ENCODE measurements at places on chromosomes 1 and 21.
A peak's percentile ranks its signal among the peaks of the same experiment; 100 is the strongest.

GRCh38 chr1:223161321-223161720 is 18.3 kb upstream of the TLR5 start:
- no peak for DNase-seq

DNA sequence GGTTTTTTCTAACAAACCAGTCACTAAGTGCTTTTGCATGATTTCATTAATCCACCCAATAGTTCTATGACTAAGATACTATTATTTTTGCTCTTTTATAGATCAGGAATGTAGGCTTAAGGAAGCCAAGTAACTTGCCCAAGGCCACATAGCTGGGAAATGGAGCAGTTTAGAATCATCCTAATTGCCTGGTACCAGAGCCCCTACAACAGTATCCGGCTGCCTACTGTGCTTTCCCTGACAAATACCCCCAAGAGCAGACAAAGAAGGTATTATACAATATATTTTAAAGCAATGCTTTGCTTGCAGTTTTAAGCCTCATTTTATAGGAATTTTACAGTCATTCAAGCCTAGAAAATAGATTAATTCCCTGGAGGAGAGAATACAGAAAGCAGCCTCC is 45.5 kb upstream of the RASAL2 start:
- DNase-seq = no peak

- DNase-seq = no peak
Observed at GRCh38 chr1:3584915-3585314, 26.4 kb downstream of the MEGF6 start.

DNA sequence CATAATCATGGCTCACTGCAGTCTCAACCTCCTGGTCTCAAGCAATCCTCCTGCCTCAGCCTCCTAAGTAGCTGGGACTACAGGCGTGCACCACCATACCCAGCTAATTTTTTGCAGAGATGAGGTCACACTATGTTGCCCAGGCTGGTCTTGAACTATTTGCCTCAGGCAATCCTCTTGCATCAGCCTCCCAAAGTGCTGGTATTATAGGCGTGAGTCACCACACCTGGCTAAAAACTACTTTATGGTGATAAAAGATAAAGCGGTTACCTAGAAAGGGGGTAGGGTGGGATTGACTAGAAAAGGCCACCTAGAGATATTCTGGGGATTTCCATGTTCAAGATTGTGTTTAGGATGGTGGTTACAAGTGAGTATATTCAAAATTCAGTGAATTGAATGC is 5.0 kb downstream of the TSTD1 start:
- DNase-seq = no peak

- no peak for DNase-seq
Observed at GRCh38 chr1:31672986-31673385, 28.3 kb upstream of the PEF1 start.

DNA sequence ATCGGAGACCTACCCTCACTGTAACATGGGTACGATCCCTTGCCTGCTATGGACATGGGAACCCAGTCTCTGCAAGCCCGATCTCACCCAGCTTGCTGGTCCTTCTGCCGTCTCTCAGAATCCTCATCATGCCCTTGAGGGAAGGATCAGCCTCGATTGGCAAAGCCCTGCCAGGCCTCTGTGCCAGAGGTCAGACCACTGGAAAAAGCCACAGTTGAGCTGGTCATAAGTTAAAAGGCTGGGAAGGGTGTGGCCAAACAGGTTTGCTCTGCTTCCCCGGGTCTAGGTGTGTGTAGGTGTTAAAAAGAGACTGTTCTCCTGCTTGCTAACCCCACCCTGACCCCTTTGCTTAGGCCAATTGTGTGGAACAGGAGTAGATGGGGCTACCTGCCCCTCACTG is 19.5 kb upstream of the PADI3 start:
- no peak for DNase-seq

DNA sequence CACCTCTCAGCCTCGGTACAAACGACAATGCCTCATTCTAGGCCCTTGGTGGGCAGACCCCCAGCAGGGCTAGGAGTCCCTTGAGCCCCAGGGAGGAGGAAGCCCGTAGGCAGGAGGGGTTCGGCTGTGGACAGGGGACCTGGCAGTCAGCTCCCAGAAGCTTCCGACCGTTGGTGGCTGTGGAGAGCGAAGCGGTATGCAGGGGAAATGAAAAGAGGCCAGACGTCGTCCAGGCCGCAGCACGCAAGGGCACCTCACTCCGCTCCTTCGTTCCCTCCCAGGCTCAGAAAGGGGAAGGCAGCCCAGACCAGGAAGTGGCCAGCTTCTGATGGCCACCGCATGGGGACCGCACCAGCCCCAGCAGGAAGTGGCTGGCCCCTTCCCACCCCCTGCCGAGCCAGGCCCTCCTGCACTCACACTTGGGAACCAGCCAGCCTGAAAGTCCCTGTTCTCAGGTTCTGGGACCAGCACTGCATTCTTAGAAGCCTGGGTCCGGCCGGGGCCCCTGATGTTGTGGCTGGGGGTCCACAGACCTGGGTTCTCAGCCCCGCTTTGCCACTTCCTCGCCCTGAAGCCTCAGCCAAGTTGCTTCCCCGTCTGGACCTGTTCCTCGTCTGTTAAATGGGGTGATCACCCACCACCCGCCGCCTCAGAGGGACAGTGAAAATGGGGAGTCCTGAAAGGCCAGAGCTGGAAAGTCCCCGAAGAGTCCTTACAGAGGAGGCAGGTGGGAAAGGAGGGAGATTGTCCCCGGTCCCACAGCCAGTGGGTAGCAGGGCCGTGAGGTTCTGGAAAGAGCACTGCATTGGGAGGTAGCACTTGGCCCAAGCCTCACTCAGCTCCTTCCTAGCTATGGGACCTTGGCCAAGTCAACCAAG is 104.0 kb upstream of the RUNX3 start:
- DNase-seq = peak; percentile 64

- no peak for DNase-seq
Observed at GRCh38 chr1:200899015-200899386, 4.3 kb downstream of the INAVA start.

GRCh38 chr21:31098576-31099005 is 60.3 kb upstream of the KRTAP19-8 start:
- peak; percentile 80 for DNase-seq

DNA sequence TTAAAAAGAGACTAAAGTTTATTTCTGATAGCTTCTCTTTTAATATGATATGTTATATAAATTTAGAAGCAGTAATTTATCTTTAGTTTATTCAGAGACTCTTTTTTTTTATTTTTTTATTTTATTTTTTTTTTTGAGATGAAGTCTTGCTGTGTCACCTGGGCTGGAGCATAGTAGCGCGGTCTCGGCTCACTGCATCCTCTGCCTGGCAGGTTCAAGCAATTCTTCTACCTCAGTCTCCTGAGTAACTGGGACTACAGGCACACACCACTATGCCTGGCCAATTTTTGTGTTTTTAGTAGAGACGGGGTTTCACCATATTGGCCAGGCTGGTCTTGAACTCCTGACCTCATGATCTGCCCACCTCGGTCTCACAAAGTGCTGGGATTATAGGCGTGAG is 89.6 kb downstream of the DISP1 start:
- no peak for DNase-seq

- no peak for DNase-seq
Observed at GRCh38 chr1:115156826-115157468, 67.6 kb upstream of the TSPAN2 start.

DNA sequence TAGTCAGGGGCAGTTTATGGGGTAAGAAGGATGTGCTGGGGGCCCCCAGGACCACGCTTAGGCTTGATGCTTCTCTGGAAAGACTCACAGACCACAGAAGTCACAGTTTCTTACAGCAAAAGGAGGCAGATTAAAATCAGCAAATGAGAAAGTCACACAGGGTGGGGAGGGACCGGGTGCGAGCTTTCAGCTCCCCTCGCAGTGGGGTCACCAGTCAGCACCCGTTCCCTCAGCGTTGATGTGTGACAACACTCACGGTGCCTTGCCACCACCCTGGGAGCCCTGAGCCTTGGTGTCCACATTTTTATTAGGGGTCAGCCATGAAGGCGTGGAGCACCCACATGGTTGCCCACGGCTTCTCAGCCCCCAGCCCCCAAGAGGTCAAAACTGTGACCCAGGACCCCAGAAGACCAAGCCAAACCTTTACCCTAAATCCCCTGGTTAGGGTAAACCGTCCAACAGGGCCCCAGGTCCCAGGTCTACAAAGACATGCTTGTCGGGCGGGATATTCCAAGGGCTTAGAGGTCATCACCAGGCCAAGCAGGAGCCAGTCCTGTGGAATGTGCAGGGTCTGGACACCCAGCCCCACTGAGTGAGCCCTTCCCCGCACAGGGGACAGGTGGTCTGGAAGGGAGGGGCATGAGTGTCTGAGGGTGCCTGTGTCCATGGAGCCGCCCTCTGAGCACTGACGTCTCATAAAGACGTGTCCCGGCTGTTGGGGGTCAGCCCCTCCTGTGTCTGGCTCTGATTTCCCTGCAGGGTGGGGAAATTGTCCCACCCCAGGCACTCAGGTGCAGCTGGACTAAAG is 64.5 kb upstream of the ABCG1 start:
- DNase-seq = no peak

- DNase-seq = no peak
Observed at GRCh38 chr1:24871306-24871901, 58.7 kb downstream of the RUNX3 start.

GRCh38 chr1:89884718-89885596 is 64.1 kb downstream of the LRRC8D start:
- DNase-seq = no peak

- DNase-seq = no peak
Observed at GRCh38 chr1:86430376-86430775, 6.4 kb downstream of the CLCA2 start.

DNA sequence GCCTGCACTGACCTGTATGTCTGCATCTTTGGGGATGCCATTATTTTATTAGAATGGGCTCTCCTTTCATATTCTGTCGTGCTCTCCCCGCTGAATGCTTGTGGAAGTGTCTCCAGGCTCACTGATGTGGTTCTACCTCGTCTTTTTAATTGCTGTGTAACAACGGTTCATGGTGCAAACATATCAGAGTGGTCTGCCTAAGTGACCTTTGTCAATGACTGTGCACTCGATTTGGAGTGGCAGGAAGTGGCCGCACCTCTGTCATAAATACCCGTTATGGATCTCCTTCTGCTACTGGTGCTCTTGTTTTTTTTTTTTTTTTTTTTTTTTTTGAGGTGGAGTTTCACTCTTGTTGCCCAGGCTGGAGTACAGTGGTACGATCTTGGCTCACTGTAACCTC is 38.3 kb downstream of the SPSB1 start:
- no peak for DNase-seq

- DNase-seq = peak; percentile 66
Observed at GRCh38 chr1:46179138-46180081, 3.1 kb upstream of the P3R3URF start.

- no peak for DNase-seq
Observed at GRCh38 chr1:162678439-162678838, 46.2 kb downstream of the DDR2 start.

DNA sequence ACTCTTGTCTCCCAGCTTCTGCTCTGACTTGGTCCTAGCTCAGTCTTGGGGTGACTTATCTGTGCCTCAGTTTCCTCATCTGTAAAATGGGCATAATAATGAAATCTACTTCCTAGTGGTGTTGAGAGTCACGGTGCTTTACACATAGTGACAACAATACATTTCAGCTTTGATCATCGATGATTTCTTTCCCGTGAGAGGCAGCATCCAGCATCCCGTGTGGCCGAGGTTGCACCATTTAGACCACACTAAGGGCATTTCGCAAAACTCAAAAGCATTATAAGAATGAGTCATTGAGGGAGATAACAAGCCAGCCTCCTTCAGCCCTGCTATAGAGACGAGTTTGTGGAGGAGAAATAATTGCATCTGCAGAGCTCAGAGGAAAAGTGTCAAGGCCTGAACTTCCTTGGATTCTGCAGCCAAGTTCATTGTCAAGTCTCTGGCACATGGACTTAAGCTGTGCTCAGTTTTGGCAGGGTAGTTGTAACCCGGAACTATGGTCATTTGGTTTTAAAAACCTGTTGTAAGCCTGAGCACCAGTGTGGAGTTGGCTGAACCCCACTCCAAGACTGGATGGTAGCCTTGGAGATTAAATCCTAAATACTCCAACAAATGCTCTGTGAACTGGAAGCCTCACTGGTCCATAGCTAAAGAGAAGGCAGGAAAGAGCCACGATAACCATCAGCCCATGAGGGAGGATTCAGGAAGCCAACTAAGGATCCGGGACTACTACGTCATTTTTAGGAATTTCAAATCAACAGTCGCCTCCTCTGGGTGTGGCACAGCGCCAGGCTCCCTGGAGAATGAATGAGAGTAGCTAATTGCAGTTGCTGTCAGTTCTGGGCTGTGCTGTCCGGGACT is 64.2 kb downstream of the TCP10L start:
- DNase-seq = no peak

DNA sequence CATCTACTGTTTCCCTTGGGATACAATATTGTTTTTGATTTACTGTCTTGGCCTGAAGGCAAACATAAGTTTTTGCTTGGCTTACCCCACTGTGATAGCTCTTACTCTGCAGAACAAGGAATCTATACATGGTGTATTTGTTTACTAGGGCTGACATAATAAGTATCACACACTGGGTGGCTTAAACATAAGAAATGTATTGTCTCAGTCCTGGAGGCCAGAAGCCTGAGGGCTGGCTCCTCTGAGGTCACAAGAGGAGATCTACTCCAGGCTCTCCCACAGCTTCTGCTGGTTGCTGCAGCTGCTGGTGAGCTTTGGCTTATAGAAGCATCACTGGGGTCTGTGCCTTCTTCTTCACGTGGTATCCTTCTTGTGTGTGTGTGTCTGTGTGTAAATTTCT is 30.7 kb upstream of the IGSF5 start:
- DNase-seq = no peak

- DNase-seq = no peak
Observed at GRCh38 chr1:110258734-110259133, 48.6 kb downstream of the KCNC4 start.

DNA sequence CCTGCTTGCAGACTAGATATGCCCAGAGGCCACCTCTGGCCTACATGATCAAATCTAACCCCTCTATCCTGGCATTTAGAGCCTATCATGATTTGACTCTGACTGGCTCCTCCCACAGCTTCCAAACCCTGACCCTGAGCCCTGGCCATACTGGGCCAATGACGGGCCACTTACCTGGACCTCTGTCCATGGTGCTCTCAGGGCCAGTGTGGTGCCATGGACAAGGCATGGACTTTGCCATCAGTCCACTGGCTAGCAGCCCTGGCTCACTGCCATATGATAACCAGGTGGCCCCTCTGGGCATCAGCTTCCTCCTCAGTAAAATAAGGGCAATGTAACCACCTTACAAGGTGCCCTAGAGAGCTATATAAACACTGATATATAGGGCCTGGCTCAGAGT is 713.4 kb downstream of the PTPRU start:
- no peak for DNase-seq

DNA sequence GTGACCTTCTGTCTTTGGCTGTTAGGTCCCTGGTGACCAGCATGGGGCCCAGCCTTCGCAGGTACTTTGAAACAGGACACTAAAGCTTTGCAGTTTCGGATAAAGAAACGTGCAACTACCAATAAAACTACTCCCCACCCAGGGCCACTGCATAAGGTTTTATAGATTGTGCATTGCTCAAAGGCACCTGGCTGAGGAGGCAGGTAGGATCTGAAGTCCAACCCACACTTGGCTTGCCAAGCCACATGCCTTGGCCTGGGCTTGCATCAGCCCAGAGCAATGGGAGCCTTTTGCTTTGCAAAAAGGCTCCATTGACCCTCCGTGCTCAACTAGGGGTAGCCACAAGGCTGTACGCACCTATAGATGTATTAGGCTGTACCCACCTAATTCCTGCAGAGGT is 84.4 kb upstream of the SYT6 start:
- no peak for DNase-seq
